ENCODE measurements at places on chromosomes 3 and 15. TPM values are rescaled to one million over a fixed set of nuclear protein-coding genes. Genes with fewer than 3 reads are reported as not detected.

Gene GLDN
- total RNA-seq = 0.84 TPM

Gene RPN1
- total RNA-seq = 144 TPM

Gene FAM107A
- 0.84 TPM for total RNA-seq

Gene DAZL
- not detected for total RNA-seq

Gene PLAAT1
- 24.3 TPM for total RNA-seq

Gene SH2D7
- total RNA-seq = not detected

Gene SPINK8
- total RNA-seq = not detected

Gene DUT
- 102 TPM for total RNA-seq

Gene C3orf85
- not detected for total RNA-seq

Gene ITGA11
- 10.2 TPM for total RNA-seq

Gene GRAMD2A
- 0.98 TPM for total RNA-seq

Gene SLC27A2
- total RNA-seq = 0.18 TPM

Gene PCNP
- total RNA-seq = 59.0 TPM

Gene SLC28A1
- total RNA-seq = 0.35 TPM

Gene TEX55
- total RNA-seq = not detected

Gene LRTM1
- 99.9 TPM for total RNA-seq

Gene RASGRP1
- total RNA-seq = 0.35 TPM

Gene FETUB
- 0.04 TPM for total RNA-seq

Gene IFRD2
- 36.9 TPM for total RNA-seq

Gene EXD1
- not detected for total RNA-seq

Gene DUSP7
- total RNA-seq = 14.0 TPM

Gene SCG5
- total RNA-seq = 20.0 TPM

Gene OR5K2
- total RNA-seq = not detected

Gene GABRR3
- not detected for total RNA-seq

Gene NPAP1
- not detected for total RNA-seq

Gene HRG
- 0.04 TPM for total RNA-seq

Gene CCDC39
- total RNA-seq = not detected

Gene GHSR
- total RNA-seq = not detected

Gene CRYBG3
- total RNA-seq = 37.2 TPM

Gene CHRNA3
- 0.13 TPM for total RNA-seq

Gene SPATA12
- total RNA-seq = 0.04 TPM

Gene PLSCR5
- total RNA-seq = not detected

Gene FBXO40
- total RNA-seq = 2.4 TPM

Gene GOLGA8G
- not detected for total RNA-seq

Gene GP5
- 0.35 TPM for total RNA-seq

Gene ADAMTSL3
- 42.8 TPM for total RNA-seq

Gene COLQ
- total RNA-seq = 15.9 TPM

Gene CCDC51
- total RNA-seq = 12.6 TPM

Gene ERC2
- 2.0 TPM for total RNA-seq

Gene SV2B
- total RNA-seq = 3.1 TPM

Gene CADM2
- 3.9 TPM for total RNA-seq

Gene MNS1
- total RNA-seq = 5.1 TPM

Gene SPTSSB
- 0.04 TPM for total RNA-seq

Gene KBTBD12
- 18.2 TPM for total RNA-seq

Gene ALDH1A2
- total RNA-seq = 24.7 TPM
